Activated T-helper 1 cell treated with Interleukin-2 at 50 U/mL for 16 hours (primary cell): ENCODE measurements at places on chromosomes 1 and 21.

GRCh38 chr21:41283211-41283818, 33.3 kb upstream of the FAM3B start:
- peak; percentile 8 for DNase-seq

DNA sequence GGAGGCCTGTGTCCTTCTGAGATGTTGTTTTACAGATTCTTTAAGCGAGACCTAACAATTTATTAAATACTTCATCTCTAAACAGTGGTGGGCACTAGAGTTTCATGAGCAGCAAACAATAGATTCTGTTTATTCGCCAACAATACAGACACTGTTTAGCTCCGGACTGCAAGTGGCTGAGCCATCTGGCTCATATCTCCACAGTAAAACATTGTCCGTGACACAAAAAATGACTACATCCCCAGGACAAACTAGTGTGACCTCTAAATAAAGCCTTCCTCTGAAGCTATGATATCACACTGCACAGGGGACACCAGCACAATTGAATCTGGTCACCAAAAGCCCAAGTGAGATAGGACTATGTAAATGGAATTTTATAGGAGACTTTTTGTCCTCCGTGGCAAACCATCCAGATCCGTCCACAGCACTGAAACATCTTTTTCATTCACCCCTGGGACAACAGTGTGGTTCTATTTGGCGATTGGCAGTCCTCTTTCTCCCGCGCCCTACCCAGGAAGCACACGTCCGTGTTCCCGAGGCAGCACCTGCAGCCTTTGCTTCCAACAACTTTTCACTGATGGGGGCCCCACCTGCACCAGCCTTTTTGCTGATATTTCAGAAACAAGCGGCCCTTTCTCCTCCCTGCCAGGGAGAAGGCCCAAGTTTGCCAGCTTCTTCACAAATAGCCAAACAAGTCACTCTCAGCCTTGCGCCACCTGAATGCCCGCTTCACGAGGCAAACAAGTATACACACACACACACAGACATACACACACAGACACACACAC, 47.4 kb downstream of the OLIG1 start:
- no peak for DNase-seq

DNA sequence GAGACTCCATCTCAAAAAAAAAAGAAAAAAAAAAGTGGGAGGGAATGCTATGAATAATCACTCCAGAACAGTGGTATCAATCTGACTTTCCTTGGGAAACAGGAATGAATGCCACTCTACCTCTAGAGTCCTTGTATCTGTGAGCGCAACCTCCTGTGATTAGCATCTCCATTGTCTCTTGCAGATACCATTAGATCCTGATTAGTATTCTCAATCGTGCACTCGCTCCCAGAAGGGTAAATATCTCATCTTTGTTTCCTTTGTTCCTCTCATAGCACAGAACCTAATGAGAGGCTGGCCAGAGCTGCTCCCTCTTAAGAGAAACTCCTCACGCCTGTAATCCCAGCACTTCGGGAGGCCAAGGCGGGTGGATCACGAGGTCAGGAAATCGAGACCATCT, 184.4 kb upstream of the KCNK2 start:
- no peak for DNase-seq

DNA sequence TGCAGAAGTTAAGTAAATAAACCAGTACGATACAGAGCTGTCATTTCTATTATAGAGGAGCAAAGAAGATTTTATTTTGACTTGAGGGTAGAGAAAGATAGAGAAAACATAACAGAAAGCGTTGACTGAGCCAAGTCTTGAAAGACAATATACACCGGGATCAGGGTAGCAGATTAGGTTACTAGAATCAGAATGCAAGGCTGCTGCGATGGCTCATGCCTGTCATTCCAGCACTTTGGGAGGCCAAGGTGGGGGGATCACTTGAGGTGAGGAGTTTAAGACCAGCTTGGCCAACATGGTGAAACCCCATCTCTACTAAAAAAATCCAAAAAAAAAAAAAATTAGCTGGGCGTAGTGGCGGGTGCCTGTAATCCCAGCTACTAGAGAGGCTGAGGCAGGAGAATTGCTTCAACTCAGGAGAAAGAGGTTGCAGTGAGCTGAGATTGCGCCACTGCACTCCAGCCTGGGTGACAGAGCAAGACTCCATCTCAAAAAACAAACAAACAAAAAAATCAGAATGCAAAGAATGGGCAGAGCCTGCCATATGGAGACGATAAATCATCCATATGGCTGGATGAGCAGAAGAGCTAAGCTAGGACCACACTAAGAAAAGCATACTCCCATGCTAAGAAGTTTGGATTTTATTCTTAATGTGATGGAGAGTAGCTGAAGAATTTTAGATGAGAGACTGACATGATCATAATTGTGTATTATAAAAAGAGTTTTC, 9.9 kb upstream of the ABCD3 start:
- no peak for DNase-seq

- DNase-seq: no peak
These were observed 38.7 kb downstream of the ALPL start for GRCh38 chr1:21547876-21548275.

GRCh38 chr1:10767282-10767681, 29.2 kb downstream of the CASZ1 start:
- no peak for DNase-seq

DNA sequence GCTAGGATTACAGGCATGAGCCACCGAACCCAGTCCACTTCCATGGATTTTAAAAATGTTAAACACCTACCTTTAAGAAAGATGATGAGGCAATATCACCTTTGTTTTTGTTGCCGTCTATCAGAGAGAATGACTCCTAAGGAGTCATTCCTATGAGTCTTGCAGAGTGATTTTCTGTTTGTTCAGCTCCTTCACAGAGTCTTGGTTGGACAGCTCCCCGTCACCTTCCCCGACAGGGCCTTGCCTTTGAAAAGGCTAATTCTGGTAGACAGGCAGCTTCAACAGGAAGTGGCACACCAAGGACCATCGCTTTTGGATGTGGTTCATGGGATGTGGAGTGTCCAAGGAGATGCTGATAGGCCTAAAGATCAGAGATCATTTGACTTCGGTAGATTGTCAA, 17.5 kb downstream of the ZBTB18 start:
- no peak for DNase-seq

- DNase-seq: no peak
These were observed 17.4 kb downstream of the AK4 start for GRCh38 chr1:65165269-65165993.

DNA sequence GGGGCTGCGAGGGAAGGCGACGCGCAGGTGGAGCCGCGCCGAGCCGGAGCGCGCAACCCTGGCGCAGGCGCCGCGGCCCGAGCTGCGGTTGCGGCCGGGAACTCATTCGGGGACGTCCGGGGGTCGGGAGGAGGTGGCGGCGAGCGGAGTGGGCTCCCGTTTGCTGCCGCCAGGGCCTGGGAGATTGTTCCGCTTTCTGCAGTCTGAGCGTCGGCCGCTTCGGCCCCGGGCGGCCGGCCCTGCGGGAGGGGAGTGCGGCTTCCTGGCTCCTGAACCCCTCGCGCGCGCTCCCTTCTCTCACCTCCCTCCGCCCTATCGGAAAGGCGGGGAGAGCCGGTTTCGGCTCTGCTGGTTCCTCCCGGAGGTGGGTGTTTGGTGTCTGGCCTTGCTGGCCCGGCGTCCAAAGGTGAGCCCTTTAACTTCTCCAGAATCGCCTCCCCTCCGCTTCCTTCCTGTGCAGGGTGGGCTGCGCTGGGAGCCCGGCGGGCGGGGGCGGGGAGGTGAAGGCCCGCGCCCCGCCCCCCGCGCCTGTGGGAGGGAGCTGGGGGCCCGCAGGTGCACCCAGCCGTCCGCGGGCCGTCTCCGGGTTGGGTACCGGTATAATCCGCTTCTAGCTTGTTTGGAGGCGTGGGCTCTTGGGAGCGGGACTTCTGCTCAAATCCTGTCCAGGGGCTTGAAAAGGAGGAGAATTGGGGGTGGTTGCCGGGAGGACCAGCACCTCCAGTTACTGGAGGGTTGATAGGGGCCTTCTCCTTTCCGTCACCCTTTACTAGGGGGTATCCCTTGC, 683 bp downstream of the LRRC8D start:
- peak; percentile 44 for DNase-seq

GRCh38 chr1:24992761-24993211, 62.7 kb upstream of the RUNX3 start:
- DNase-seq: no peak

- no peak for DNase-seq
These were observed 135.4 kb upstream of the SOD1 start for GRCh38 chr21:31524140-31524539.

- DNase-seq: no peak
These were observed at the start of gene TMPRSS15 for GRCh38 chr21:18403735-18404450. TMPRSS15 (minus strand) TSS chr21:18403785; CDS start chr21:18403622, 163 bp downstream.

DNA sequence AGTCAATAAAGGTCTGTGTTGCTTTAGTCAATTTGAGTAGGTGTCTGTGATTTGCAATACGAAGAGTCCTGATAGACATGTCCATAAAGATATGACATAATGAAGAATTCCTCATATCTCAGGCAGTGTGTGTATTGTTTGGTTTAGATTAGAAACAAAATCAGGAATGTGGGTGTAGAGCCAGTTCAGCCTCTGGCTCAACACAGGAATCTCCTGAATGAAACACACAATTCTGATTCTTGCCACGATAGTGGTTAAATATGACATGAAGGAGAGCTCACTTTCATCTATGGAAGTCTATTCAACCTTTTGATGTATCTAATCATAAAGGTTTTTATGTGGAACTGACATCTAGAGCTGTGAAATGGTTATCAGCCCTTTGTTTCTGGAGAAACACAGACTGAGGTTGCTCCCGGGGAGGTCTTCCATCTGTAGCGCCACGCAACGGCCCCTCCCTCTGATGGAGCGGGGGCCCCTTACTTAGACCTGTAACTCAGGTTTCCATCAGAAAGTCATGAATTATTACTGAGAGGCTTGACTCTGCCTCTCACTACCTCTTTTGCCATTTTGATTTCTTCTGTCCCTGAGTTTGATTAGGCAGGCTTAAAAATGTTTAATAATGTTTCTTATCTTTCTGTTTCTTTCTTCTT, 19.5 kb downstream of the TSPAN2 start:
- DNase-seq: no peak
